ENCODE measurements at places on chromosomes 7 and 10.

DNA sequence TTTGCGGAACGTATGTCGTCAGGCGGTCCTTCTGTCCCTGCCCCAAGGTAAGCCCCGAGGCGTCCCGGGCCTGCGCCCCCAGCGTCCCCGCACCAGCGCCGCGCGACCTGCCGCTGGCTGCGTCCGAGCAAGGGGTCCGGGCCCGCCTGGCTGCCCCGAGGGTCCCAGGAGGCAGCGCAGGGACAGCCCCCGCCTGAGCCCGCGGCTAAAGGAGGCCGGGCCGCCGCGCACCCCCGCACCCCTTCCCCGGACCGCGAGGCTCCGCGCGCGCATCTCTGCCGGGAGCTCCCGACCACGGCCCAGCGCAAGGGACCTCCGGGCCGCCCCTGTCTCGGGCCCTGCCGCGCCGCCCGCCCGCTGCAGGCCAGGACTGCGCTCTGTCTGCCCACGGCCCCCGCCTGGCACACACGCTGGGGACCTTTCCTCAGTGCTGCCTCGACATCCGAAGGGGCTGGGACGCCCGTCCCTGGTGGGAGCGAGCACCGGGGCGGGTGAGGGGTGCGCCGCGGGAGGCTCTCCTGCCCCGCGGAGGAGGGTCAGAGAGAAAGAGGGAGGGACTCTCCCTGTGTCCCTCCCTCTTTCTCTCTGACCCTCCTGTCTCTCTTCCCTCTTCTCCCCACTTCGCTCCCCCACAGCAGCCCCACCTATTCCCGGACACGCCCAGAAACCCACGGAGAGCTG lies 25.0 kb downstream of the SHH start:
- DNase-seq, result no peak

DNA sequence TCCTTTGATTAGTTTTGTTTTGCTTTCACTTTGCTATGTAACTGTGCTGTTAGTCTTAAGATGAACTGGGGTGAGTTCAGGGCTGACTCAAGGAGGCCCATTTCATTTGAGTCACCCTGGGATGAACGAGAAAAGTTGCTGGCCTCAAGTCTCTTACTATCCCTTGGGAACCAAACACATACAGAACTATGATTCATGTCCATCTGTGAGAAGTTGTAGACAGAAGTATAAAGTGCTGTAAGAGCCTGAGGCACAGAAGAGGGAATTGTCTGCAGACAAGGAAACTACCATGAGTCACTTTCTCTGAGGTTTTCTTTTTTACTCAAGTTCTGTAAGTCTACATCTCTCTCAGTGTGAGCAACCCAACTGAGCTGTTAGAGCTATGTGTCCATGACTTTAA lies 179.8 kb upstream of the CSTF2T start:
- DNase-seq, result no peak

- DNase-seq, result no peak
These were observed 109.8 kb downstream of the PIP4K2A start for GRCh38 chr10:22604344-22605126.

DNA sequence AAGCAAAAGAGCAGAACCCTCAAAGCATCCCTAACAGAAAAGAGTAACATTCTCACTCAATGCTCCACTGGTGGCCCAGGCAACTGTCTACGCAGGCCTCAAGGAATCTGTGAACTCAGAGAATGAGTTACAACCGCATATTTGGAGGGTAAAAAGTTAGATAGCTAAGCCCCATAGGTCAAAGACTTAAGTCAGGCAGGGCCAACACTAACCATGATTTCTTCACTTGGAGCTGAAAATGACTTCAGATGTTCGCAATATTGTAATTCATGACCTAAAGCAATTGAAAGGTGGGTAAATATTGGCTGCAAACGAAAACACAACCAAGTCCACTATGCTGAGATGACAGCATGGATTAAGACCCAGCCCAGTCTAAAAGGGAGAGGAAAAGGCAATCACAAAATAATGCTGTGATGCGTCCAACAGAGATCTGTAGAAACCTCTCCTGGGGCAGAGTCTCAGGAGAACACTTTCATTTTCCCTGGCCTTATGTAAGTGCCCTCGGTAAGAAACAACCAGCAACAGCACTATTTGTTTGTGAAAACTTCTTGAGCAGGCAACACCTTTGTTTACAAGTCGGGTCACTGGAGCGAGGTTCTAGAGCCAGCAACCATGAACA lies 176.5 kb downstream of the TNS3 start:
- DNase-seq, result no peak

- DNase-seq, result no peak
These were observed 23.5 kb upstream of the TECTB start for GRCh38 chr10:112259688-112260087.

GRCh38 chr7:52639981-52640380 lies 395.5 kb upstream of the POM121L12 start:
- DNase-seq, result no peak

DNA sequence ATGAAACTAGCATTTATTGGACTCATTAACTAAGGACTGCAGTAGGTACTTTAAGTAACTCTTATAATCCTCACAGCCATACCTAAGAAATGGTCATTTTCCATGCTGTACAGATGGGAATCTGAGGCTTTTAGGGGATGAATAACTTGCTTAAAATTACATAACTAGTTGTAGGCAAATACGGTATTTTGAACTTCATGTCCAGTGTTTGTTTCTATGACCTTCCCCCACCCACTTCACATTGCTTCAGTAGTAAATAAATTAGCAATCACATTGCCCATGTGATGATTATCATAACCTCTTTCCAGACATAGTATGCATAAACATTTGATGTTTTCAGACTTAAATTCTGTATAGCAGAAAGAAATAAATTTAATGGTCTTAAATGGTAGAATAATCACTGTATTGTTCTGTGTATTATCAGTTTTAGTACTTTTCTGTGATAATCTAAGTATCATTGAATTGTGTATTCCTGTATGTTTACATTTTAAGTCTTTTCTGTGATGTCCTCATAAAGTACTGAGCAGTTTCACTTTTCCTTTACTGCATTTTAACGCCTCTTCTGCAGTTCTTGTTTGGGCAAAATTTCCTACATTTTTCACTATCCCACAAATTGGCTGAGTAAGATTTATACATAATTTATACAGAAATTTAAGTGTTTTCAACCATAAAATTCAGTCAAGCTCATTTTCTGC lies 48.3 kb downstream of the ANKIB1 start:
- DNase-seq, result no peak

DNA sequence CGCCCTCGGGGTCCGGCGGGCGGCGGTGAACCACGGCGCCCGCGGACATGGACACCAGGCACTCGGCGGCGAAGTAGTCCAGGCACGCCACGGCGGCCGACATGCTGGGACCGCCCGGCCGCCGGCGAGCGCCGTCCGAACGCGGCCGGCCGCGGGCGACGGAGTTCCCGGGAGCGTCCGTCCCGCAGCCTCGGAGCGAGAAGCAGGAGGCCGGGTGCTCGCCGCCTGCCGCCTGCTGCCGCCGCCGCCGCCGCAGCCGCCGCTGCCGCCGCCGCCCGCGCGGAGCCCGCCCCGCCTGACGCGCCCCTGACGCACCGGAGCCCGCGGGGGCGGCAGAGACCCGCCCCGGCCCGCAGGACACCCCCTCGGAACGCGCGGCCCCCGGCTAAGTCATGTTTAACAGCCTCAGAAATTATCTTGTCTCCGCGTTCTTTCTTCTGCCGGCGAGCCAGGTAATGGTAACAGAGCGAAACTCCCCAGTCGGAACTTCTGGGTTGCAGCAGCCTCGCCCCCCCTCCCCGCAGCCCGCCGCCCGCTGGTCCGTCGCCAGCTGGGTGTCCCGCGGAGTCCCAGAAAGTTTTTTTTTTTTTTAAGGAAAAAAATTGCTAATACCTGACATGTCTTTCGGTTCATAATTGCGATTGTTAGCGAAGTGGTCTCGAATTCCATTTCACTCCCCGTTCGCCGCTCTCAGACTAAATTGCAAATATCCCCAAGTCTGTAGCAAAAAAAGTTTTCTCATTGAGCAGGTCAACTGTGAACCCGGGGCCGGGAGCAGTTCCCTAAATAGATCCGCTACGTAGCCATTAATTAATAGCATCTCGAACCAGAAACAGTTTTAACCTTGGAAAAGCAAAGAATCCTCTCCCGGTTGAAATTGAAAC lies at the start of gene KLF14:
KLF14 (minus strand) TSS at position 277 of the 884 bp plus-strand sequence; CDS start at position 103, 174 bp downstream.
- no peak for DNase-seq

DNA sequence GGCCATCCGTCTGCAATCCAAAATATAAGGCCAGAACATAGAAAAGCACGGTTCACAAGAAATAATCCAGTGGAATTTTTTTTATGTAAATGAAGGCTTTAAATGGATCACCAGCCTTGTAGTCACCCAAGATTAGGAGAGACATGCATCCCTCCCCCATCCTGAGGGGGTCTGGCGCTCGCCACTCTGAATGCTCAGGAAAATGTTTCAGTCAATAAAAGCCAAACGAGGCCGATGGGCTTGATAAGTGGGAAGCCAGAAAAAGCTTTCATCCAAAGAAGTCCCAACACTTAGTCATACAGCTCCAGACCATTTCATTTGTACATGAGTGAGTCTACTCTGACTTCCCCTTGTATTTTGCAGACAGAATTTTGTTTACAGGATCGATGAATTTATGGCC lies 631.8 kb downstream of the GRID1 start:
- DNase-seq, result no peak

GRCh38 chr10:120507651-120508050 lies 50.6 kb downstream of the PLPP4 start:
- DNase-seq, result no peak

- DNase-seq, result no peak
These were observed 321.2 kb downstream of the FRMD4A start for GRCh38 chr10:14009371-14010100.

DNA sequence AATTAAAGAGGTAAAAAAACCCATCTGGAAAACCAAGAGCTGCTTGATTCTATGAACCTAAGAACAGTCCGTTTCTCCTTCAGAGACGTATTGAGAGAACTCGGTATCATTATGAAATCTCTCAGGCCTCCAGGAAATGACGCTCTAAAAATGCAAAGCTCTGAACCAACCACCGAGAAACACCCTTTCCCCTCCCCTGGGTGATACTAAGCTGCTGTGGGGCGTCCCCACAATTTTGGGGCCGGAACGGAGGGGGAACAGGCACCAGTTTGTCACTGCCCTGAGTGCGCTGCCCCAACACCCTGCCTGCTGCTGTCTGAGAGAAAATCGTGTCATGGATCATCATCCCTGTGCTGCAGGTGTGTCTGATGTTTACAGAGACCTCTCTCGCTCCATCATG lies 509.5 kb downstream of the DNAJB6 start:
- DNase-seq, result no peak

GRCh38 chr7:2982831-2983230 lies 60.8 kb downstream of the CARD11 start:
- DNase-seq, result no peak

GRCh38 chr7:5494320-5494682 lies 70.7 kb upstream of the TNRC18 start:
- DNase-seq, result no peak

- no peak for DNase-seq
These were observed 1.9 kb upstream of the GPR146 start for GRCh38 chr7:1042492-1042833.

Data from nucleus accumbens (tissue), 56 donors.